ENCODE measurements at places on chromosomes 3 and 15.

- peak; percentile 85 for DNase-seq
These were observed 38.7 kb downstream of the ZBTB38 start for GRCh38 chr3:141407047-141407446.

- DNase-seq = no peak
These were observed 11.8 kb upstream of the CSTA start for GRCh38 chr3:122313281-122313680.

DNA sequence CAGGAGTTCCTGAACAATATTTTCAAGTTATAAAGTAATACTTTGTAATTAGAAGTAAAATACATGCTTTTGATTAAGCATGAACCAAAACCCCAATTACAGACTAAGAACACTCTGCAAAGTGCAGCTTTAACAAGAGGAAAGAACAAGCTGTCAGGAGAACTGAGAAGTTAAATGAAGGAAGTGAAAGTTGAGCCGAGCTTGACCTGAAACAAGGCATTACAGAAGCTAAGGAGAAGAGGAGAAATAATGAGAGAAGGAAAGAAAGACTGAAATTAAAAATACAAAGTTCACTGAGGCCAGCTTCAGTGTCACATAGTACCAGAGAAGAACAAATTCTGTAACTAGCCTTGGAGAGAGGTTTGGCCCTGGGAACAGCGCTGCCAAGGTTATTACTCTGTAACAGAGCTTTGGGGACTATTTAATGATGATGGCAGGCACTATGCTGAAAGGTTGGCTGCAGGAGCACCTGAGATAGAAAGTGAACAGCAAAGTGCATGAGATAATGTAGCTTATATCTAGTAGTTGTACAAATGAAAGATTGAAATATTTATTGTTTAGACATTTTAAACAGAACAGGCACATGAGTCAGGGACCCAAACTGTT is 241.9 kb upstream of the PEX5L start:
- DNase-seq = no peak

- no peak for DNase-seq
These were observed 64.5 kb downstream of the ZNF148 start for GRCh38 chr3:125310623-125311081.

GRCh38 chr3:79973917-79974595 is 206.3 kb upstream of the ROBO1 start:
- DNase-seq = no peak

DNA sequence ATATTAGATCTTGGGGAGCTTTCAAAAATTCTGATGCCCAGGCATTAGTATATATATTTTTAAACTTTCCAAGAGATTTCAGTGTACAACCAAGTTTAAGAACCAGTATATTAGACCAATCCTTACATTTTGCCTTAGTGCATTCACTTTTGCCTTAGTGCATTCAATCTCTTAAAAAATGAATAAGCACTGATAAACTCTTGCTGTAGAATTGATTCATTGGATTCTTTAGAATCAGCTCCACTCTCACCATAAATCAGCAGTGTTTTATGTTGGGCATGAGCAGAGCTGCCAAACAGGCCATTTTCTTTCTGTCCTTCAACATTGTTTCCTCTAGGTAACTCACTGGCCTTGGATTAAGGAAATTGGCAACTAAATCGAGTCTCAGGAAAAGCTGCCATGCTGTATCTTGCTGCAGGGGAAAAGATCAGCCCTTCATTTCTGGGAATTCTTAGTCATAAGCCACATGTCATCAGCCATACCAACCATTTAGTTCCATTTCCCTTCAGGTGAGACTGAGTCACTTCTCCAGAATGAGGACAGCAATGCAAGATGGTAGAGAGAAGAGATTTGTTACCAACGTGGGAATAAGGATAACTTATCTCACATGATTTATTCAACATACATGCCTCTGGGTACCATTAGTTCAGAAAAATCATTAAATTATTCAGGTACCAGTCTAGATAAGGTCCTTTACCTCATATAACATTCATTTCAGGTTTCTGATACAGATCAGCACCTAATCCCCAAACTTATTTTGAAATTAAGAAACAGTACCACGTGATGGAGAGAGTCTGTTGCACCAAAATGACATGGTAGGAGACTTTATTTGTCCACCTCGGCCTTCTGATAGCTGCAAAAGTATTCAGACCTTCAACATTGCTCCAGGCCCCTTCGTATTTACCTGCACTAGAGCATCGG is 192.5 kb downstream of the P3H2 start:
- DNase-seq = no peak

DNA sequence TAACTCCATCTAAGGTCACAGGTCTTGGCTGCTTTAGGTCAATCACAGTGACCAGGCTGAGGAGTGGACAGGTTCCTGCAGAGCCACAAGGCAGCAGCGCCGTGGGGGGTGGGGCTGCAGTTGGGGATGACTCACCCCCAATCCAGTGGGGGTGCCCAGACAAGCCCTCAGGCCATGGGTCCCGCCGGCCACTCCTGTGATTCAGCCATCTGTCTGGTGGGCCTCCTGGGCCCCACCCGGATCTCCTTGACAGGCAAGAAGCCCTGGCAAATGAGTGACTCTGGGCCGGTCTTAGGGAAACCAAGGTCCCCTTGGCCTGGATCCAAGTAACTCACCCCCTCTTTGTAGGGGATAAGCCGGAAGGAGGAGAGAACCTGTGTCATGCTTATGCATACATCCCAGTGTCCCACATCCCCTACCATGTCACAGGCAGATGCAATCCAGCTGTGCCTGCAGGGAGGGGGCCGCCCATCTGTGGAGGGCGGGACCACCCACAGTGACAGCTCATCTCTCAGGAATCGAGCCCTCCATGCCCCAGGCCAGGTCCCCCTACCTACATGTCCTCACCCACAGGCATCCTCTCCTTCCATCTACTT is 495 bp upstream of the COL7A1 start:
- DNase-seq = peak; percentile 81

DNA sequence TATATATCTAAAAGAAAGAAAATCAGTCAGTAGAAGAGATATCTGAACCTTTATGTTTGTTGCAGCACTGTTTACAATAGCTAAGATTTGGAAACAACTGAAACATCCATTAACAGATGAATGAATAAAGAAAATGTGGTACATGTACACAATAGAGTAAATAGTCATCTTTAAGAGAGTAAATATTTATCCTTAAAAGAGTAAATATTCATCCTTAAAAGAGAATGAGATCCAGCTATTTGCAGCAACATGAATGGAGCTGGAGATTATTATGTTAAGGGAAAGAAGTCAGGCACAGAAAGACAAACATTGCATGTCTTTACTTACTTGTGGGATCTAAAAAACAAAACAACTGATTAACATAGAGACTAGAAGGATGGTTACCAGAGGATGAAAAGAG is 197.0 kb upstream of the CBLB start:
- DNase-seq = no peak

DNA sequence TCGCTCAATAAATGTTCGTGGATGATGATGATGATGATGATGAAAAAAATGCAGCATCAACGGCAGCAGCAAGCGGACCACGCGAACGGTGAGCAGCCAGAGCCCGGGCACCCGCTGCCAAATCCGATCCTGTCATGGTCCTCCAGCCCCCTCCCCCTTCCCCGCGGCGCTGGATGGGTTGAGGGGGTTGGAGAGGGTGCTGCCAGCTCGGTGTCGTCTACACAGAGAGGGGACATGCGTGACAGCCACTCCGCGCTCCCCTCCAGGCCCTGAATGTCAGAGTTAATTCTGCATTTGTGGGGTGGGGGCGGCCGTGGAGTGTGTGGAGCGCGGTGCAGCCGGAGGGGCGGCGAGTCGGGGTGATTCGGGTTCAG is 722 bp downstream of the CACNA1D start:
- no peak for DNase-seq

GRCh38 chr3:160671231-160671630 is 5.7 kb upstream of the ARL14 start:
- no peak for DNase-seq

DNA sequence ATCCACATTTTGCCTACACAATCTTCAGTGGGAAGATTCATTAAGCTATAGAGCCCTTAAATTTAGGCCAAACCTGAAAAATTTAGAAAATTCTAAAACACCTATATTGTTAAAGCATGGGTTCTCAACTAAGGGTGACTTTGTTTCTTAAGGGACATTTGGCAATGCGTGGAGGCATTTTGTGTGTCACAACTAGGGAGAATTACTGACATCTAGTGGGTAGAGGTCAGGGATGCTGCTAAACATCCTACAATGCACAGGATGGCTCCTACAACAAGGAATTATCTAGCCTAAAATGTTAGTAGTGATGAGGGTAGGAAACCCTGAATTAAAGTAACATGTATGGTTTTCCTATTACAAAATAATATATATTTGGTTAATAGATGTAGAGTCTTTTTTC is 55.8 kb downstream of the TBC1D5 start:
- DNase-seq = no peak

GRCh38 chr3:10546820-10547263 is 41.5 kb upstream of the ATP2B2 start:
- no peak for DNase-seq

GRCh38 chr3:74387111-74387735 is 227.2 kb downstream of the CNTN3 start:
- no peak for DNase-seq

DNA sequence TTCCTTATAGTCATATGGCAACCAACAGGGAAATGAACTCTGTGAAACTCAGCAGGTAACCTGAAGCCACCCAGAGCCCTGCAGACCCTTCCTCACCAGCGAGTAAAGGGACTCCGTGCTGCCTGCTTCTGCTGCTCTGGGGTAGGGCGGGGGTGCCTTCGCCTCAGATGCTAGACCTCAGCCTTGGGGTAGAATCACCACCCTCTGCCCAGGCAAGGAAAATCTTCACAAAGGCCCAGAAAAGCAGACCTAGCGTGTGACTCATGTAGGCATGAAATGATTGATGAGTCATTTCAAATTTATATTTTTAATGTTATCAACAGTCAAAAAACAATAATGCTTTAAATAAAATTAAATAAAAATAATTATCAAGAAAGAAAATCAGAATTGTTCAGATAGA is 6.6 kb downstream of the STIMATE start:
- DNase-seq = no peak

- DNase-seq = no peak
These were observed 12.9 kb downstream of the HEG1 start for GRCh38 chr3:125042725-125043406.

DNA sequence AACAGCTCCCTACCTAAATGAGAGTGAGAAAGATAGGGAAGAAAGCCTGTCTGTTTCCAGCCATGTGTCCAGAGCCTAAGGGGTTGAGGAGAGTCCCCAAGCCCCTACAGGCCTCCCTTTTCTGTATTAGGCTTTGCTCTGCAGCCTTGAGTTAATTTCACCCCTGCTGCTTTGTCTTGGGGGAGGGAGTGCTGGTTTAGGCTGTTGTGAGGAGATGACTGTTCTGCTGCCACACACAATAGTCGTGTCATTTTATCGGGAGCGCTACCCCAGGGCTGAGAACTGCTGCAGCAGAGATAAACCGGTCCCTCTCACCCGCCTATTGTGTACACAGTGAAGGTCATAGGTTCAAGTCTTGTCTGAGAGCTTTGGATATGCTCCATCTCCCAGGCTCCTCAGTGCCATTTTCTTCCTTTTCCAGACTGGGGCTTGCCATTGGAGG is 1.4 kb downstream of the ZNF609 start:
- no peak for DNase-seq

- no peak for DNase-seq
These were observed 573.7 kb downstream of the TBL1XR1 start for GRCh38 chr3:176623468-176624150.

- DNase-seq = no peak
These were observed 46.5 kb downstream of the SYNPR start for GRCh38 chr3:63324621-63325020.

DNA sequence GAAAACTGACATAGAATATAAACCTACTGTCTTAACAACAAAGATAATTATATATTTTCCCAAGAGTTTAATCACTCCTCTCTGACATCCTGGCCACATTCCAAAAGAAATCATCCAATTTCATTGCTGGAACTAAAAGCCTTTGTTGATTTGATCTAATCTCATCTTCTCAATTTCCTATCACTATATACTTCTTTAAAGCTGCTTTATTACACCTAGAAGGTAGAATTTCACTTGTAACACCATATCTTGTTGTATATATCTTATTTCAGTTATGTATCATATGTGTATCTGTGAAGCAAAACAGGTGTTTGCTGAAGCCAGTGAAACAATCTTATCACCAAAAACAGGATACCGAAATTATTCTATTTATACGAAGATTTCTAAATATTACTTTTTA is 740.2 kb downstream of the ROBO1 start:
- no peak for DNase-seq

GRCh38 chr15:53962646-53963561 is 15.3 kb upstream of the UNC13C start:
- DNase-seq = no peak

DNA sequence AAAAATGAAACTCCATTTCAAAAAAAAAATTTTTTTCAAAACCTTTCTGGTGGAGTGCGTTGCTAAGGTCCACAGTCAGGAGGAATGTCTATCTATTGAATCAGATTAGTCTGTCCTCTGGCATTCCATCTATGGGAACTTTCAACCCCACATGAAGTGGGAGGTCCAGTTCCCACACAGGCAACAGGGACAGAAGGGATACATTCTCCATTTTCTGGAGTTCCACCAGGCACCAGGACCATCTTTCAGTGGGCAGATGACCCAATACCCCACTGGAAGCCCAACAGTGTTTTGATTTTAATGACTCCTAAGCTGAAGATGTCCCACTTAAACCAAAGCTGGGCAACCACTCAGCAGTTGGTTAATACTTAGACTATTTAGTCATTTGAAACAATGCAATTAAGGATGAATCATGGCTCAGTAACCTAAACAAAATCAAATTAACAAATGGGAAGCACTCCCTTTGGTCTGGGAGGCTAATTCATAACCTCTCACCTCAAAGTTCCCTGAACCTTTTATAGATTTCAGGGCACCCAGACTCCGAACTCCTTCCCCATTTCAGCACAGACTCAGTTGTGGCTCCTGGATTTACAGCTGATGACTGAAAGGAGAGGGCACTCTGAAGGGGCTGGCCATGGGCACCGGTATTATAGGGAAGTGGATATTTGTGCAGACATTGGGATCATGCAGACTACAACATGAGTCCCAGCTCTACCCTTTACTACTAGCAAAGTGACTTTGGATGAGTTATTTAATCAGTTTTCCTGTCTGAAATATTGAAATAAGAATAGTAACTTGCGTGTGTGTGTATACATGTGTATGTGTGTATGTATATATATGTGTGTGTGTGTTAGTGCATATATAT is 264.3 kb upstream of the LRTM1 start:
- no peak for DNase-seq

GRCh38 chr3:128969993-128970739 is 23.7 kb downstream of the CFAP92 start:
- peak; percentile 34 for DNase-seq

Data from amniotic stem cell (primary cell).